K562 (cell line): ENCODE measurements at places on chromosomes 2 and 18. TPM values are rescaled to one million over a fixed set of nuclear protein-coding genes. Genes with fewer than 3 reads are reported as not detected.

The CREG2 gene
- total RNA-seq, result not detected in 2 replicates

The GCG gene
- total RNA-seq, result 0.29 TPM in 1 of 2 replicates, not detected in the other

The TUBA3E gene
- total RNA-seq, result not detected in 2 replicates

GRCh38 chr2:112541315-112542122 is 746 bp upstream of the POLR1B start:
- peak overlapping the region; percentile 91 for H3K27ac ChIP-seq
- no peak for DNase-seq
- peaks cover 5% of the 10 kb centered on the region; the same call in 2 of the 3 replicates for H3K4me1 ChIP-seq
- peak overlapping the region; percentile 77 for H3K4me3 ChIP-seq
- H3K36me3 ChIP-seq, result peaks cover 19% of the 10 kb centered on the region; the same call in 2 of the 3 replicates

GRCh38 chr18:51032193-51032592 is 2.2 kb downstream of the SMAD4 start:
- no peak overlapping the region for H3K27ac ChIP-seq
- DNase-seq, result no peak
- H3K4me1 ChIP-seq, result peaks cover 19% of the 10 kb centered on the region; the same call in 2 of the 3 replicates
- peak overlapping the region; percentile 75; the same call in 1 of the 2 replicates for H3K4me3 ChIP-seq
- no peaks in the 10 kb centered on the region for H3K27me3 ChIP-seq

DNA sequence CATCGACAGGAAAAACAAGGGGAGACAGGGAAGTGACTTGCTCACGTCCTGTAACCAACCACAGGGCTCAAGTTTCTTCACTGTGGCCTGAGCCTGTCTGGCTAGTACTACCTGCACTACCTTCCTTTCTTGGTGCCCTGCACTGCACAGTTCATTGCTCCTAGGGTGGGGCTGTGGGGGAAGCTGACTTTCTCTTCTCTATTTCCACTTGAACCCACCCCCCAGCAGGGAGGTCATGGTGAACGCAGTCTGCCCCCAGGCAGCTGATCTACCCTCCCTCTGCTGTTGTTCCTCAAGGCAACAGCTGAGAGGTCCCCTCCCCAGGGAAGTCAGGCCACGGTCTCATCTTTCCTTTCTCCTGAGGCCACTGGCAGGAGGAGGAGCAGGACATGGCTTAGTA is 532.1 kb downstream of the SOX11 start:
- H3K36me3 ChIP-seq, result no peaks in the 10 kb centered on the region
- no peaks in the 10 kb centered on the region for H3K4me1 ChIP-seq
- no peak overlapping the region for H3K4me3 ChIP-seq

DNA sequence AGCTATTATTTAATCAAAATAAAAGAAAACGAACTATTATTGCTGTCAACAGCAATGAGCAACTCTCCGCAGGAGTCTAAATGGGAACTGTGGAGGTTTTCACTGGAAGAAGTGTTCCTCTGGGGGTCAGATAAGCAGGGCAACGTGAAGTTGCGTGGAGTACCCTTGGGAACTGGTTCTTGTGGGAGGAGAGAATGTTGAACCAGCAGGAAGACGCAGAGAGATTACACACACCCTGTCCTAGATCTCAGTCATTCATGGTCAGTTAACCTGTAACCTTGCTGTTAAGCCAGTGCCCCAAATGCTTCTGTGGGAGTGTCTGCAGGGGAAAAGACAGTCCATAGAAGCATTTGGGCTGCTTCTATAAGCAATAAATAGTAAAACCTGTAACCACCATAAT is 20.4 kb upstream of the CABLES1 start:
- DNase-seq, result no peak
- H3K36me3 ChIP-seq, result no peaks in the 10 kb centered on the region
- H3K4me1 ChIP-seq, result no peaks in the 10 kb centered on the region
- peaks cover 58% of the 10 kb centered on the region for H3K27me3 ChIP-seq
- H3K4me3 ChIP-seq, result no peak overlapping the region

DNA sequence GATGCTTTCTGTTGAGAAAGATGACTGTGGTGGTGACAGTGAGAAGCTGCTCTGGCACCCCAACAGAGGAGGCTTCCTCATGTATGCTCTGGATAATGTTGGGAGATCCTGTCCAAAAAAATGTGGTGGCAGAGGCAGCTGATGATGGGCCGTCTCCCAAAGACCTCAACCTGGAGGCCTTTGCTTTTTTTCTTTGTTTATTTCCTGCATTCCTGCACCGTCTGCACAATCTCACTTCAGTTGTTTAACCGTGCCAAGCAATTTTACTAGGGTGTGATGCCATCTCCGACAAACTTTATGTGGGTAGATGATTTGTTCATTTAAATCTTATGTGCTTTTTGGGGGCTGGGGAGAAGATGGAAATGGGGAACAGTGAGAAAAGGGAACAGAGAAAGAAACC is 62.2 kb upstream of the IGFBP5 start:
- no peaks in the 10 kb centered on the region for H3K36me3 ChIP-seq
- H3K4me3 ChIP-seq, result no peak overlapping the region
- H3K27me3 ChIP-seq, result peaks cover 5% of the 10 kb centered on the region

- no peak for DNase-seq
- H3K27me3 ChIP-seq, result no peaks in the 10 kb centered on the region
- H3K27ac ChIP-seq, result no peak overlapping the region
These were observed 63.4 kb upstream of the ADAM23 start for GRCh38 chr2:206379886-206380285.

DNA sequence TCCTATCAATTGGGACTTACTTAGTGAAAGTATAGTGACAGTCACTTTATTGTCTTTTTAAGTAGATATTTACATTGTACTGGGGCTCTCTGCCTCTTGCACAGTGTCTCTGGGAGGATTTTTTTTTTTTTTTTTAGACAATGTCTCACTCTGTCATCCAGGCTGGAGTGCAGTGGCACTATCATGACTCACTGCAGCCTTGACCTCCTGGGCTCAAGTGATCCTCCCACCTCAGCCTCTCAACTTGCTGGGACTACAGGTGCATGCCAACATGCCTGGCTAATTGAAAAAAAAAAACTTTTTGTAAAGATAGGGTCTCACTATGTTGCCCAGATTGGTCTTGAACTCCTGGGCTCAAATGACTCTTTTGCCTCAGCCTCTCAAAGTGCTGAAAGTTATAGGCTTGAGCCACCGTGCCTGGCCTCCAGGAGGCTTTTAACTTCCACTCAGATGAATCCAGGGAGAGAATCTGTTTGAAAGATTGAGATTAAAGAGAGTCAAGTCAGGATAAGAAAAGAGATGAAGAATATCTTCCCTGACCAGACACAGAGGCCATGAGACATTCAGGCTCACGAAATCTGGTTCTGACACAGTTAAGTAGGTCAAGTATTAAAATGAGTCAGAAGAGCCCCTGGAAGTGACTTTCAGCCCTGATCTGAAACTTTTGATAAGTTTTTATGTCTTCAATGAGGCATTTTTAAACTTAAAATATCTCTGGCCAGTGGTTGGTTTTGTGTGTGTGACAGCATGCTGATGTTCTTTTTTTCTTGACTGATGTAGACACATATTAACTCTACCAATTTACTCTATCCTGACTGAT is 18.3 kb downstream of the ARHGEF33 start:
- no peaks in the 10 kb centered on the region for H3K36me3 ChIP-seq
- no peaks in the 10 kb centered on the region for H3K27me3 ChIP-seq
- no peak overlapping the region for H3K4me3 ChIP-seq
- H3K27ac ChIP-seq, result no peak overlapping the region

- H3K4me1 ChIP-seq, result peaks cover 7% of the 10 kb centered on the region
- DNase-seq, result no peak
- no peak overlapping the region for H3K27ac ChIP-seq
These were observed 550 bp upstream of the MALL start for GRCh38 chr2:110116033-110116710.

- DNase-seq, result no peak
- no peaks in the 10 kb centered on the region for H3K27me3 ChIP-seq
- H3K4me1 ChIP-seq, result no peaks in the 10 kb centered on the region
- H3K4me3 ChIP-seq, result no peak overlapping the region
These were observed 273.1 kb upstream of the SMIM21 start for GRCh38 chr18:75700561-75700960.

GRCh38 chr2:177289824-177290628 is 25.5 kb upstream of the NFE2L2 start:
- DNase-seq, result no peak
- H3K27ac ChIP-seq, result no peak overlapping the region
- no peaks in the 10 kb centered on the region for H3K4me1 ChIP-seq
- no peaks in the 10 kb centered on the region for H3K36me3 ChIP-seq
- H3K27me3 ChIP-seq, result no peaks in the 10 kb centered on the region

- no peak overlapping the region for H3K4me3 ChIP-seq
- no peaks in the 10 kb centered on the region for H3K36me3 ChIP-seq
- no peak for DNase-seq
These were observed 19.1 kb upstream of the C2orf72 start for GRCh38 chr2:231018184-231018583.

- DNase-seq, result no peak
- no peak overlapping the region for H3K27ac ChIP-seq
- no peak overlapping the region for H3K4me3 ChIP-seq
- H3K4me1 ChIP-seq, result no peaks in the 10 kb centered on the region
These were observed 1.2 kb upstream of the AOX1 start for GRCh38 chr2:200584639-200585038.

- no peak for DNase-seq
- no peaks in the 10 kb centered on the region for H3K27me3 ChIP-seq
- H3K36me3 ChIP-seq, result no peaks in the 10 kb centered on the region
- H3K4me3 ChIP-seq, result no peak overlapping the region
- H3K4me1 ChIP-seq, result no peaks in the 10 kb centered on the region
- H3K27ac ChIP-seq, result no peak overlapping the region
These were observed 70.4 kb upstream of the DTNA start for GRCh38 chr18:34639687-34640086.
